Hematopoietic multipotent progenitor cell treated with erythropoietin and hydrocortisone succinate and interleukin-3 and kit ligand, for 6 days (in vitro differentiated cells): ENCODE measurements at places on chromosomes 7 and 10.

DNA sequence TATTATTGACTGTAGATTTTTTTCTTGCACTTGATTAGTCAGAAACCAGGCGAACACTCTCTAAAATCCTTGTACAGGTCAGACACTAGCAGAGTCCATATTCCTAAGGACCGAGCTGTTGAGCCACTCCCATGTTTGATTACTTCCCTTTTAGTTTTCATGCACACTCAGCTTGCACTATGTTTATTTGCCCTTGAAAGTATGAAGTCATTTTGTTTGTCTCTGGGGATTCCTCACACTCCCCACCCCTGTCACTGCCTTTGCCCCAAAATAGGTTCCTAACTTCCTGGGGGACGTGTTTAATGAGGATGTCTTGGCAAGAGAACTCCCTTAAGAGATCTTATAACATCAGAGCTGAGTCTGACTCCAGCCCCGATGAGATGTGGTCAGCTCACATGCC, 182.1 kb downstream of the EVX1 start:
- DNase-seq = no peak

- DNase-seq = no peak
These were observed 4.3 kb downstream of the VPS37D start for GRCh38 chr7:73671857-73672445.

GRCh38 chr10:49072166-49072885, 43.0 kb downstream of the VSTM4 start:
- DNase-seq = no peak

GRCh38 chr7:44629829-44630522, 23.5 kb downstream of the OGDH start:
- peak; percentile 41 for DNase-seq

DNA sequence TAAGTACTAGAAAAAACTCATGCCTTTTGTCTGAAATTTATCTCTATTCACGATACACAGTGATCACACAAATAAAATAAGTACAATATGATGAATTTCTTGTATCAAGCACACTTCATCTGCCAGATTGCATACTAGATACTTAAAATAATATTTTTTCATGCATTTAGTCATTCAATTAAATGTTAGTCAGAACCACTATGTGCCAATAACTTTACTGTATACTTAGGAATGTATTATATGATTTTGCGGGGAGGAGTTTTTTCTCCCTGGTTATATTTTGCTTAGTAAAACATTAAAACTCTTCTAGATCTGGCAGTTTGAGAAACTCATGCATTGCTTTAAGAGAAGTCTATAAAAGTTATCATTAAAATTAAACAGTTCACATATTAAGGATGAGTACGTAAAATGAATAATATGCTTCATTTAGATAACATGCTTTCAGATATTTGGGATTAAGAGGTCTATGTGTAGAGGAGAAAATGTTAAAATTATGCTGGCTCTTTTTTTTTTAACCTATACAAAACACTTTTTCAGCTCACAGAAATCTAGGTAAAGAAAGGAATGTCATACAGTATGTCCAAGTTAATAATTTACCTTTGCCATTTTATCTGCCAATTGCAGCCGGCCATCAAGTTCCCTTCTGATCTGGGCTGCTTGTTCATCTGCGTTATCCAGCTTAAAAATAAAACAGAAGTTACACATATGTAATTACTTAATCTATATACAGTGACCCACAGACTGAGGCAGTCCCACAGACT, 70.1 kb downstream of the RNF133 start:
- no peak for DNase-seq

DNA sequence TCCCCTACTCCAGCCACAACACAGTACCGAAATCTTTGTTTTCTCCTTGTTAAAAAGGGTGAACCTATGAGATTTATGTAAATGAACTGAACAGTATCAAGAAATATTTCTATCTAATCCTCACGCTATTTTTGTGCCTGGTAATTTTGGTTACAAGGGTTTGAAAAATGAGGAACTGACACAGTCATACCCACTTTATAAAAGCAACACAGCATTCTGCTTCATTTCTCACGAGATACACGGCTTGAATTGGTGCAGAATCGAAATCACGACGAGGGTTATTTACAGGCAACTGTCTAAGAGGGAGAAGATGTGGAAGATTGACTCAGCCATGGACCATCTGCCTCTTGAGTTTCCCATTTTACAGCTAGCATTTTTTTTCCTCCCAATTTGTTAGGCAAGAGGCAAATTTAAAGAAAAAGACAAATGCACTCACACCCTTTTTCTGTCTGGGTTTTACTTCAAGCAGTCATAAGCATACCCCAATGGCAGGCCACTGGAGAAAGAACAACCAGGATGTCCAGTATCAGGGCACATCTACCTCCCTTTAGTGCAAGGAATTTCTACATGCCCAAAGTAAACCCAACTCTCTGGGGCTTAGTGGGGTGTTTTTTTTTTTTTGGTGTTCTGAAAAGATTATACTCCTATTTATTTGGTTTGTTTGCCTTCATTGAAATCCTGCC, 108.1 kb downstream of the ITGB8 start:
- DNase-seq = peak; percentile 37

DNA sequence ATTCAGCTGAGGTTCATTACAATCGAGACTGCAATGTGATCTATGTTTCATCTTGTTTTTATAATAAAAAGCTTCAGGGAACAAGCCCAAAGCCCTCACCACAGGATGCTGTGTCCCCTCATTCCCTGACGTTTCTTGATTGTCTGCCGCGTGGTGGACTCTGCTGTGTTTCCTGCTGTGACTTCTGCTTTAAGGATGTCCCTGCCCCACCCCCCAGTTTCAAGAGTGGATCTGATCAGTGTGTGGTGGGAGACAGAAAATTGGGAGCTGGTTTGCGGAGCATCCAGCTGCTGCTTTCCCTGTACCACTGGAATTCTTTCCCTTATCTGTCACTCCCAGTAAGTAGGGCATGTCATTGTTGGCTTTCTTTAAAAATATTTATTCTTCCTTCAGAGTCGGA, 86.2 kb downstream of the CREM start:
- no peak for DNase-seq

GRCh38 chr10:132654708-132655661, 117.4 kb downstream of the INPP5A start:
- peak; percentile 78 for DNase-seq
